ENCODE measurements at places on chromosomes 5 and 9.

DNA sequence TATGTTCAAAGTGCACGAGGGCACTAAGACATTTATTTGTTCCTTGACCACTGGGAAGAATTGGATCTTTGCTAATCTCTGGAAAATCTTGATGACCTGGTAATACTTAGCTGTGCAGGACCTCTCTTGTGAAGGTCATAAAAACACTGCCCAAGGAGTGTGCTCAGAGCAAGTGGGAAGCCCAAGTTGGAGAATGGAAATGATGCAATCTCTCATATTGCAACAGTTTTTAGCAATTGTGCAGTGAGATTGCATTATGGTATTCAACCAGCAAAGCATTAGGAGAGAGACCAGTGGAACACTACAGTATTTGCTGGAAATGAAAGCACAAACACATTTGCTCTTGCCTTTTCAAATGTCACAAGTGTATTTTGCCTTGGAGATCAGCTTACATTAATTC, 34.5 kb downstream of the TXNDC8 start:
- DNase-seq: no peak

DNA sequence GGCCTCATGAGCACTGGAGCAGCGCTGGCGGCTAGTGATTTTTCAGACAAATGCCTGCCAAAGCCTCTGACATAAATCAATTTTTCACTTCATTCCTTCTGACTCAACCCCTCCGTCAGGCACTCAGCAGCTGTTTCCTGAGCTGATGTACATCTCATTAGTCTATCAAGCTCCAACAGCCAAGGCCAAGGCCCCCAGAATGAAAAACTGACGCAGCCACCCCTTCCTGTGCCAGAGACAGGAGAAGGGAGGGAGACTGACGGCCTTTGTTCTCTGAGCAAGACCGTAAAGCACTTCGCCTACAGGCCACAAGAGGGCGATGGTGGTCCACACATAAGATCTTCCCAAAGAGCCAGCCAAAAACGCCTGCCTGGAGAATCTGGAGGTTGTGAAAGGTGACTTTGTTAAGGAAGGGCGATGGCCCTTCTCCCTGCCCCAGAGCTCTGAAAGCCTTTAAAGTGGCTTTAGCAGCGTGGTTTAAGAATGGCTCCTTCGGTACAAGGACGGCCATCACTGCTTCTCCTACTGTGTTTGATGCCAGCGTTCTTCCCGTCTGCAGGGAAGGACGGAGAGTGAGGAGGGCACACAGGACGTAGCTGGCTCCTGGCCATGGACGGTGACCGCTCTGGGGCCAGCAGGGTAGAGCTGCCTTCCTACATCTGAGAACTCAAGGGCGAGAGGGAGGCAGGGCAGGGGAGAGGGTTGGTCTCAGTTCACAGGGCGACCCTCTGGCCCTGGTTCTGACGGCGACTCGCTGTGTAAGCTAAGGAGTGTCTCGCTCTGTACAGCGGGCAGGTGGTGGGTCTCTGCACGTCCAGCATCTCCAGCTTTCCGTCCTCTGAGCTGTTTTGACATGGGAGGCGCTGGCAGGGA, 37.0 kb downstream of the ALG2 start:
- DNase-seq: peak; percentile 52

DNA sequence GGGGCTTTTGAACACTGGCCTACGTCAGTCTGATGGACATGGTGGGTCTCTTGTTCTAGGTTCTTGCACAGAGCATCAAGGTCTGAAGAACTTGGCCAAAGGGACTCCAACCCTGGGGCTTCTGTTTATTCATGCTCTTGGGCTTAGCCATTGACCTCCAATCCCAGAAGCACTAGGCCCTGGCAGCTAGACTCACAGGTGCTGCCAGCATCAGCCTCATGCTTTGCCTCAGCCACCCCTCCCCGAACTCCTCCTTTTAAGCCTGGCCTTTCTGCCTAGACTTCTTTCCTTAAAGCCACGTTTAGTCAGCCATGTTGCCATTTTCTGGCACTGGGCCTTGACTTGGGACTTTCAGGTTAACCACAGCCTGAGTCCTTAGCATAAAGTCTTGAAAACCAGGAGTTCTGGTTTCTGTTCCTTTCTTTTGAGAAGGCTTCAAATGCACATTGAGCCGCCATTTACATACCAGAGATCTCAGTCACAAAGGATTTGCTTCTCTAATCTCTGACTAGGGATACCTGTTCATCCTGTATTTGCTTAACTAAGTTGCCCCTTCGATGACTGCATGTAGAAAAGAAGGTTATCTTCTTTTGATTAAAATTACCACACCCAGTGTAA, 54.7 kb downstream of the ANGPTL2 start:
- no peak for DNase-seq

DNA sequence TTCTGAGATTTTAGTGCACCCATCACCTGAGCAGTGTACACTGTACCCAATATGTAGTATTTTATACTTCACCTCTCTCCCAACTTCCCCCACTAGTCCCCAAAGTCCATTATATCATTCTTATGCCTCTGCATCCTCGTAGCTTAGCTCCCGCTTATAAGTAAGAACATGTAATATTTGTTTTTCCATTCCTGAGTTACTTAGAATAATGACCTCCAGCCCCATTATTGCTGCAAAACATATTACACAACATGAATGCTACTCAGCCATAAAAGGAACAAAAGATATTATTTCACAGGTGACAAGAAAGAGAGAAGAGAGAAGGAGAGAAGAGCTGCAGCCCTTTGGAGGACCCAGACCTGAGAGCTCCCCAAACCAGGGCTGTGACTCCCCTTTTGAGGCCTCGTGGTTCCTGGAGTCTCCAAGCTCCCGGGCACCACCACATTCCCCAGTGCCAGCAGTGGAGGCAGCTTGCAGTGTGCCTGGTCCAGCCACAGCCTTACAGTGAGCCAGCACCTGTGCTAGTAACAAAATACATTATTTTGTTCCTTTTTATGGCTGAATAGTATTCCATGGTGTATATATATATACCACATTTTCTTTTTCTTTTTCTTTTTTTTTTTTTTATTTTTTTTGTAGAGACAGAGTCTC, 194.5 kb upstream of the DAB2 start:
- no peak for DNase-seq

DNA sequence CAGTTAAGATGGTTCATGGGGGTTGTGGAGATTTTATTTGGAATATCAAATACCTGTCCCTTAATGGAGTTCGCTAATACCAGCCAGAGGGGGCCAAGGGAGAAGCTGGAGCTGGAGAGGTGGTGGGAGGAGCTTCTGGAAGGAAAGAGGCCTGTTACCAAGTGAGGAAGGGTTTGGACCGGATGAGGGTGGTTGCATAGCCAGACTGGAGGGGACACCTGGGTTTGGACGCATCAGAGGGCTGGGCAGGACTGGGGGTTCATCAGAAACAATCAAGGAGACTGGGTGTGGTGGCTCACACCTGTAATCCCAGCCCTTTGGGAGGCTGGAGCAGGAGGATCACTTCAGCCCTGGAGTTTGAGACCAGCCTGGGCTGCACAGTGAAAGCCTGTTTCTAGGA, 111.8 kb upstream of the IER5L start:
- DNase-seq: no peak

DNA sequence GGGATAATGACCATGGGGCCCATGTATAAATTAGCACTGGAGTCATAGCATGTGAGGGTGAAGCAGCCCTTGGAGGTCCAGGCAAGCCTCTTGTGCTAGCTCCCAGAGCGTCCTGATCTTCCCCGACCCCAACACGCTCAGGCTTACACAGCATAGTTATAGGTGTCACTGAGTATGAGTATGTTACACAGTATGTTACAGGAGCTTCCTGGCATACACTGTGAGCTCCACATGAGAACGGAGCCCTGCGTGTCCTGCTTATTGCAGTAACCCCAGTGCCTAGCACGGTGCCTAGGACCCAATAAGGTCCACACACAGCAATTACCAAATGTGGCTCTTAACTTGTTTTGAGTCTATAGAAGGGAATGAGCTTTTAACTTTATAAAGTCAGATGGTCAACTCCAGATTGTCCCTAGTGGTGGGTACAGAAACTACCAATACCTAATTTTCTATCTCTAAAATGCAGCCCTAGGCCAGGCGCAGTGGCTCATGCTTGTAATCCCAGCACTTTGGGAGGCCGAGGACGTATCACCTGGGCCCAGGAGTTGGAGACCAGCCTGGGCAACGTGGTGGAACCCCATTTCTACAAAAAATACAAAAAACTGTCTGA, 64.1 kb downstream of the PLAC8L1 start:
- DNase-seq: no peak

DNA sequence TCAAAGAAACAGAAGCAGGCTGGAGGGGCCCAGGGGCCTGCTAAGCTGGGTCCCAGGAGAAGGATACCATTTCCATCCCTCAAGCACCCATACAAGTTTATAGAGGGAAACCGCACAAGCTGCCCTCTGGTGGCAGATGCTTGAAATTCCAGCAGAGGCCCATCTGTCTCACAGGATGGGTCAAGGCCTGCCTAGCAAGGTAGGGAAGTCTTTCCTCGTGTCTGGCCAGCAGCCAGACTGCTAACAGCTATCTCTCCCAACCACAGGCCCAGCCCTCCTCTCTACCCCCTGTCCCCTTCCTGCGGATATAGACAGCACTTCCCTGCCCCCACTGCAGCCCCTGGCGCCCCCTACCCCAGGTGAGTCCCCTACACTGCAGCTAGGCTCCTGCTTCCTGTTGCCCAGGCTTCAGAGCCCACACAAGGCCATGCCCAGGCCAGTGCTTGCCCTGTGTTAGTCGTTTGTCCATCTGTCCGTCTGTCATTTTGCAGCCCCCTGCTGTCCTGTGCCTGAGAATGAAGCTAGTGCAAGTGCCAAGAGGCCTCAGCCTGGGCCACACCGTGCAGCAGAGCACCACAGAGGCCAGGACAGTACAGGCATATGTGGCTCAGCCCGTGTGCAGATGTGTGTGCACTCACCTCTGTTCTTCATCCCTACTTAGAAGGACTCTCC, 26.2 kb downstream of the TCF7 start:
- DNase-seq: no peak

DNA sequence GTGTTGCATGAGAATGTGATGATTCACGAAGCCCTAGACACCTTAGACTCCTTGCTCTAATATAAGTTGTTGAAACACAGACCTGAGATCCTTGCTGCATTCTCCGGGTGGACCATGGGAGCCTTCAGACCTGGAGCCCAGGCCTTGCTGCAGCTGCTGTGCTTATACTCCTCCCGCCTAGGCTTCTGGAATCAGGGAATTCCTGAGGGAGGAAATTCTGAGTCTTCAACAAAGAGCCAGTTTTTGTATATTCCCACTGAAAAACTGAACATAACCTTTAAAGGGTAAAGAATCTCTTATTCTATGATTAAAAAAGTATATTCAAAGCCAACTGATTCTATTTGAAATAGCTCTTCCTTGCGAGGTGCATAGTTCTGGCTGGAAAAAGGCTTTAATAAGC, 245.1 kb upstream of the ELAVL2 start:
- no peak for DNase-seq

DNA sequence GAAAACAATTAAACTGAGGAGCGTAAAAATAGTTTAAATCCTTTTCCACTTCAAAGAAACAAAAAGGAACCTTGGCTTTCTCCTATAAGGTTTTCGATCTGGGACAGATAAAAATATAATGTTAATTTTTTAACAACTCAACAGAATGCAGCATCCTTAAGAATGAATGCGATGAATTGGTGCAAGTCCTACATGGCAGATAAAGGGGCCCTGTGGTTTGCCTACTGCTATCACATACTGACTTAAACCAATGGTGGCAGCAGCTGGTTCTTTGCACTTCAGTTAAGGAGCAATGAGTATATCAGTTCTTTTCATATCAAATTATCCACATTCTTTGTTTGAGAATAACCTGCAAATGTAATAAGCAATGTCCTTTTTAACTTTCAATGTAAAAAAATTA, 12.4 kb upstream of the TYRP1 start:
- no peak for DNase-seq

DNA sequence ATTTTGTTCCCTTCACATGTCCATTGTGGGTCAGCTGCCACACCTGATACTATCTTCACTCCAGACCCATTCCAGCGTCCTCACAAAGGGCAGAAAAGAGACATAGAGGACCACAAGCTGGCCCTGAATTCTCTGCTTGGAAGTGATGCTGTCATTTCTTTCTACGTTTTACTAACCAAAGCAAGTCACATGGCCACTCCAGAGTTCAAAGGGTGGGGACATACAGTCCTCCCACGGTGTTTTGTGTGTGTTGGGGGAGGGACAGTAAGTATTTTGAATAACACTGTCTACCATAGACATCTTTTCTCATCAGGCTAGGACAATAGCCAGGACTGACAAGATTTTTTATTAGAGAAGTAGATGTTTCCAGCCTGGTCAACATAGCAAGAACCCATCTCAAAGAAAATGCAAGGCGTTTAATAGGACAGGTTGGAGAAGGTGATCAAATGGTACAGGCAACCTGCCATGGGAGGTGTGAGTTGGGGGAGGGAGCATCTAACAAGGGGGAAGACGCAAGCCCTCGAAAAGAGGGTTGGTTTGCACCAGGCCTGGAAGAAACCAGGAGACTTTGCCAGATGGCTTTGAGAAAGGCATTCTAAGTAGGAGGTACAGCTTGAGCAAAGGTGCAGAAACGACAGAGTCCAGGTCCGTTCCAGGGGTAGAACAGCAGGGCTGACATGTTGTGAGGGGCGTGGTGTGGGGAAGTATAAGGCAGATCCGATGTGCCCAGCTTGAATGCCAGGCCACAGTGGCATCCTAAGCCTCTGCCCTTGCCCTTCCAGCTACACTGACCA, 11.3 kb upstream of the GLIPR2 start:
- DNase-seq: no peak

DNA sequence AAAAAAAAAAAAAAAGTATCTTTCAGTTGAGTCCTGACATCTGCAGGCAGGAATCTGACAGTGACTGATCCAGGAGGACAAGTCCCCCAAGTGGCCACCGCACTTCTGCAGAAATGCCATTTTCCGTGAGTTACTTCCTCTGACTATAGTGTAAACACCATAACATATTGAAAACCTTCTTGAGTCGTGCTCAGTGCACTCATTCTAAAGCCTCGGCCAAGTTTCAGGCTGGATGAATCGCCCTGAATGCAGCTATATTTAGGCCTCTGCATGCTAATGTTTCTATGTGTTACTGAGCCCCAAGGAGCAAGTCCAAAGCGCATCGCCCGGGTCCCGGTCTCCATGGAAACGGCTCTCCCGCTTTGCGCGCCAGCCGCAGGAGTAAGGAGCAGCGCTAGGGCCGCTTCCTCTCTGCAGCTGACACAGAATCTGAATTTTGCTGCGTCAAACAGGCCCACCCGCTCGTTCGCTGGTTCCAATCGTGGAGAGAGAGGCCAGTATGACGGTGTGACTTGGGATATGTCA, 335.4 kb downstream of the MSX2 start:
- DNase-seq: no peak

DNA sequence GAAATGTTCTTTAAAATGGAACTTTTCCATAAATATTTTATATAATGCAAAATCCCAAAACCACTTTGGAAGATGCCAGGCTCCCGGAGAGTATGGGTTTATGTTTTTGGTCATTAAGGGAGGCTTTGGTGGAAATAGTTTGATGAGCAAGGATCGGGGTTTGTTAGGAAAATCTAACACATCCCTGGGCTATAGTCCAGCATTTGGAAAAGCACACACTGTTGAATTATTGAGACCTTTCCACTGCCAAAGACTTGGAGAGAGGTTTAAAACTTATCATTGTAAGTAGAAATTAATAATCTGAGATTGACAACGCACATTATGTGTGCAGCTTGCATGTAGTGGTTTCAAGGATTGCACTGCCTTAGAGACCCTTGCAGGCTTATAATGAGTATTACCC, 156.3 kb downstream of the PARP8 start:
- DNase-seq: no peak
